ENCODE measurements at places on chromosomes 16 and 17.

DNA sequence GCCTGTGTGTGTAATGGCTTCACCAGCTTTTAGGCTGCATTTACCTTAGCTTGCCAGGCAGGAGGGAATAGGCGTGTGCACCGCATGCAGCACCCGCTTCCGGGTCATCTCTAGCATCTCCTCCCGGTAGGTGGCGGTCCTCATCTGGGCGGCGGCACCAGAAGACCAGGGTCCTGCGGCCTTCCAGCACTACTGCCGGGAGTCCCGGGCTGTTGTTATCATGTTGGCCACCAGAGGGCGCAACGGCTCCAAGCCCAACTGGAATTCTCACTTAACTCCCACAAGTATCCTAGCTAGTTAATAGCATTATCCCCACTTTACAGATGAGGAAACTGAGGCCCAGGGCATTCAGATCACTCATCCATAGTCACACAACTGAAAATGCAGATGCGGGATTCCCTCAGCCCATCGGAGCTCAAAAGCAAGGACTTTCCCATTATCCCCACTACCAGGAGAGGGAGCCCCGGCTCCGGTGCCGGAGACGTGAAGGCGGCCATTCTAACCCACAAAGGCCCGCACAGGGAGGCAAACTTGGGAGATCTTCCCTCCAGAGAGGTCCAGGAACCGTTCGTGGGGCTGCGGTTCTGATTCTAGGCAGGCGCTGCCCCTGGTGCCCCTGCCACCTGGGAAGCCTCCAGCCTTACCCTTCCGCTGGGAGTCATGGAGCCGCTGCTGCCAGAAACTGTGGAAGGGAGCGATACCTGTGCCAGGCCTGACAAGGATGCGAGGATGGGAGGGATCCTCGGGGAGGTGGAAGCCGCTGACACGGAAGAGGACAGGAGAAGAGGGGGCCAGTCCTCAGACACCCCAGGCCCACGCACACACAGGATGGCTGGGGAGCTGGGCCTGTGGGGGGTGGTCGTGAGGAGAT is 23.9 kb downstream of the LGALS9 start:
- no peak for DNase-seq

DNA sequence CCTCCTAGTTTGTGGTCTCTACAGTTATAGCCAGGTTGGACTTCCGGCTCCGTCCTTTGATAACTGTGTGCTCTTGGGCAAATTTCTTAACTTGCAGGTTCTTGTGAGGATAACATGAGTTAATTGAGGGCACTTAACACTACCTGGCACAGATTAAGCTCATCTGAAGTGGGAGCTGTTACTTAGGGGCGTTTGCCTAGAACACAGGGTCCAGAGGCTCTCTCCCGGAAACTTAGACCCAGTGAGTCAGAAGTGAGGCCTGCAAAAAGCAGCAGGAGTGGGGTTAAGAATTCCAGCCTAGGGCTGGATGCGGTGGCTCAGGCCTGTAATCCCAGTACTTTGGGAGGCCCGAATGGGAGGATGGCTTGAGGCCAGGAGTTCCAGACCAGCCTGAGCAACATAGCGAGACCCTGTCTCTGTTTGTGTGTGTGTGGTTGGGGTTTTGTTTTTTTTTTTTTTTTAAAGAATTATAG is 1.4 kb downstream of the MVP start:
- DNase-seq, result no peak

DNA sequence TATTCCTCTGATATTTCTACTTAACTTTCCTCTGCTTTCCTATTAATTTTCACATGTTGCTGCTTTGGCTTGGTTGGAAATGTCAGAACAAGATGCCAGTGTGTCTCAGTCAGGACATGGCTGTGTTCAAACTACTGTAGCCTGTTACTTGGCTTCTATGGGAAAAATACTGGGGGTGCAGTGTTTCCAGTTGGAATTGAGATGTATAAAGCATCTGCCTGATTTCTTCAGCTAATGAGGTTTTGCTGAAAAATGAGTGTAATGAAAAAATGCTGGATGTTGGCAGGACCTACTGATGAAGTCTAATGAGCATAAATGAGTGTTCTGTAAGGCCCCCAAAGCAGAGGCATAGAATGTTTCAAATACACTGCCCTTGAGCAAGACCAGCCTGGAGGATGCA is 166.6 kb downstream of the PHKB start:
- no peak for DNase-seq

- DNase-seq, result no peak
Measured at GRCh38 chr16:71846431-71846830, 655 bp downstream of the ATXN1L start.

- no peak for DNase-seq
Measured at GRCh38 chr17:66379996-66380395, 77.6 kb downstream of the PRKCA start.

GRCh38 chr17:41738077-41738800 is 3.8 kb upstream of the HAP1 start:
- peak; percentile 30 for DNase-seq

GRCh38 chr17:31079731-31080130 is 15.0 kb upstream of the NF1 start:
- DNase-seq, result no peak

- DNase-seq, result no peak
Measured at GRCh38 chr16:22948058-22948602, 134.2 kb downstream of the HS3ST2 start.

DNA sequence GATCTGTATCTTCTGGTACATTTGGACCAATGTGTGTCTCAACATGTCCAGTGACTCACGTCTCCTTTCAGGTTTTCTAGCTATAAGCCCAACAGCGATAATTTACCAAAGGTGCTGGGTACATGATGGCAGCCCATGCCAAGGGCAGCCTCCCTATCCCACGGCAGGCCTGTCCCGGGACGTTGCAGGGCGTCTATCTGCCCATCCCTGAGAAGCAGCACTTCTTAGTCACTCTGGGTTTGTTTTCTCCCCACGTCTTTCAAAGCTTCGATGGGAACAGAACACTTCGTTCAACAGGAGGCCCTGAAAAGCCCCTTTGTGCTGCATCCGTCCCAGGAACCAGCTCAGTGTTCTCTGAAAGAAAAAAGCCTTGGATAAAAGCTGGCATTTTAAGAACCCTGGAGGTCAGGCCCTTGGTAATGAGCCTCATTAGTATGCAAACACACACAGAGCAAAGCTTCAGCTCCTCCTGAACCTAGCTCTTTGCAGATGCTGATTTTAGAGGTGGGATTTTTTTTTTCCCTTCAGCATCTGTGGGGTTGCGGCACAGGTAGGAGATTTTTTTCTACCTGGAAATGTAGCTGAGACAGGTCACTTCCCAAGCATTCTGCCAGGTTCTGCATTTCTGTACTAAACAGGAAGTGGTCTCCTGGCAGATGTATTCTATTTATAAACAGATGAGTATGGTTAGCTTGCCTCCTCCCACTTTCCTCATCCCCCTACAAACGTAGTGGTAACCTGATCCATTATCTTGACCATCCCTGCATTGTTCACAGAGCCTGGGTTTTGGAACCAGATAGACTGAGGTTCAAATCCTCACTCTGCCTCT is 17.5 kb upstream of the MT4 start:
- DNase-seq, result no peak

- no peak for DNase-seq
Measured at GRCh38 chr17:7959503-7960253, 27.7 kb downstream of the CNTROB start.

GRCh38 chr16:88665148-88665547 is 2.3 kb upstream of the MVD start:
- DNase-seq, result no peak

- DNase-seq, result no peak
Measured at GRCh38 chr16:55102531-55102930, 171.9 kb downstream of the IRX5 start.

DNA sequence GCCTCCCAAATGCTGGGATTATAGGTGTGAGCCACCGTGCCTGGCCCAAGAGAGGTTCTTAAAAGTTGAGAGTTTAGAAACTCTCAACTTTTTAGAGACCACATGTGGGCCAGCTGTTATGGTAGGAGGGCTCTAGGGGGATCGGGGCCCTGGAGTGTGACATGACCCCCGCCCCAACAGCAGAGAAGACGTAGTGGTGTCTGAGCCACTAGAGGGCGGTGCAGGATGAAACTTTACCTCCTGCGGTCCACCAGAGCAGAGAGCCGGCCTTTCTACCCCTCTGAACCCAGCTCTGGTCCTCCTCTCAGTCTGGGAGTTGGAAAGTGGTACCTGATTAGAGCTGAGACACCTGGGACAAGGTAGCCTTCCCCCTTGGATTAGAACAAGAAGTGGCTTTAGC is 7.4 kb downstream of the CDK5RAP3 start:
- DNase-seq, result no peak

DNA sequence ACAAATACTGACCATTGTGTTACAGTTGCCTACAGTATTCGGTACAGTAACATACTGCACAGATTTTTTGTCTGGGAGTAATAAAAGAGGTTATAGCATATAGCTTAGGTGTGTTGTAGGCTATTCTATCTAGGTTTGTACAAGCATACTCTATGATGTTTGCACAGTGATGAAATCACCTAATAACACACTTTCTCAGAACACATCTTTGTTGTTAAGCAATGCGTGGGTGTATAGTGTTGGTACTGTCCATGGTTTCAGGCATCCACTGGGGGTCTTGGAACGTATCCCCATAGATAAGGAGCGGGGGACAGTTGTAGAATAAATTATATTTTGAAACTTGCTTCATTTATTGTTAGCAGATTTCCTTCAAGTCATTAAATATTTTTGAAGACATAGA is 293.3 kb upstream of the TBX2 start:
- no peak for DNase-seq

GRCh38 chr16:80300876-80301275 is 239.9 kb upstream of the DYNLRB2 start:
- DNase-seq, result no peak

DNA sequence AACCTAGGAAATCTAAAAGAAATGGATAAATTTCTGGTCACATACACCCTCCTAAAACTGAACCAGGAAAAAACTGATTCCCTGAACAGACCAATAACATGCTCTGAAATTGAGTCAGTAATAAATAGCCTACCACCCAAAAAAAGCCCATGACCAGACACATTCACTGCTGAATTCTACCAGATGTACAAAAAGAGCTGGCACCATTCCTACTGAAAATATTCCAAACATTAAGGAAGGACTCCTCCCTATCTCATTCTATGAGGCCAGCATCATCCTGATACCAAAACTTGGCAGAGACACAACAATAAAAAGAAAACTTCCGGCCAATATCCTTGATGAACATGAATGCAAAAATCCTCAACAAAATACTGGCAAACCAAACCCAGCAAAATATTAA is 52.9 kb downstream of the TTC19 start:
- DNase-seq, result no peak
